ENCODE measurements at places on chromosomes 12 and 14.
A peak's percentile ranks its signal among the peaks of the same experiment; 100 is the strongest.

DNA sequence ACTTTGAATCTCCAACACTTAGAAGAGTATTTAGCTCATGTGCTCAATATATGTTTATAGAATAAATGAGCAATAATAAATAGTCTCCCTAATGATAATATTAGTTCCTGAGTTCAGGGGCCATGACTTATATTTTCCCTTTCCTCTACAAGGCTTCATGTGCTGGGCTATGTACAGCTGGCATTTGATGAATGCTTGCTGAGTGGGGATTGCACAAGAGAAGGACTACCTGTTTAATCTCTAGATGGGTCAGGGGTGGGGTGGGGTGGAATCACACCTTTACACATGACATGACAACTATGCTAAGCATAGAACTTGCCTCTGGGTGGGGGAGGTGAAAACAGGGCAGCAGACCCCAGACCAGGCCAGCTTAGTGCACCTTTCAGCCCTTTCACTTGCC lies 7.6 kb upstream of the ABHD12B start:
- no peak for DNase-seq

DNA sequence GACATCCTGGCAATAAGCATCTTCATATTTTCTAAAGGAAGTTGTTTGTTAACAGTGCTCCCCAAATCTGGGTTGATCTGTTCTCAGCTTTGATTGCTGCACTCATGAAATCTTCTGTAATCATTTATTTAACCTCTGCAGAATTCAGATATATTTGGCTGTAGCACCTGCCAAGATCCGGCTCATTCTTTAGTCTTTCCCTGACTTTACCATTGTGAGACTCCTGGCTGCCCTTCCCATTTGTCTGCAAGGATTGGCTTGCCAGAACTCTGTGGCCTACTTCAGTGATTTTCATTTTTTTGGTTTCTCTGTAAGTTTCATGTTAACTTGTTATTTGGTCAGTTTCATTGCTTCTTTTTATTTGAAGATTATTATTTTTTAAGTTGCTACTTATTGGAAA lies 191.2 kb upstream of the PLXNC1 start:
- no peak for DNase-seq

- no peak for DNase-seq
These were observed 16.7 kb downstream of the EPS8 start for GRCh38 chr12:15772405-15773018.

DNA sequence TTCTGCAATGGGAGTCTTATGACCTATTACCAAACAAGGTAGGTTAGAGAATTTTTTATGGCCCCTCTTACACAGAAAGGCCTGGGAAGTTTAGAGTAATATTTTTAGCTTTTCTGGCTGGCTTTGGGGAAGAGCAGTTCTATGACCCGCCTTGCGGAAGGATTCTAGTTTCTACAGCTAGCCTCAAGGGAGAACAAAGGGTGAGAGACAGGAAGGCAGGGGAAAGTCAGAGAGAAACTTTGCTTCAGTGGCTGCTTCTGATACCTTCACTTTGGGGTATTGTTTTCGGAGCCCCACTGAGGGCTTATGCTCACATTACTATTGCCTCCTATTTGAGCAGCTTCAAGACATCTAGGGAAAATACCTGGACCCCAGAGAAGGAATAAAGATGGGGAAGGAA lies 80.7 kb upstream of the NUDT4 start:
- DNase-seq, result no peak

GRCh38 chr14:58898655-58899316 lies 261.0 kb downstream of the DACT1 start:
- peak; percentile 67 for DNase-seq

GRCh38 chr12:100897240-100897639 lies 102.7 kb downstream of the ANO4 start:
- no peak for DNase-seq

DNA sequence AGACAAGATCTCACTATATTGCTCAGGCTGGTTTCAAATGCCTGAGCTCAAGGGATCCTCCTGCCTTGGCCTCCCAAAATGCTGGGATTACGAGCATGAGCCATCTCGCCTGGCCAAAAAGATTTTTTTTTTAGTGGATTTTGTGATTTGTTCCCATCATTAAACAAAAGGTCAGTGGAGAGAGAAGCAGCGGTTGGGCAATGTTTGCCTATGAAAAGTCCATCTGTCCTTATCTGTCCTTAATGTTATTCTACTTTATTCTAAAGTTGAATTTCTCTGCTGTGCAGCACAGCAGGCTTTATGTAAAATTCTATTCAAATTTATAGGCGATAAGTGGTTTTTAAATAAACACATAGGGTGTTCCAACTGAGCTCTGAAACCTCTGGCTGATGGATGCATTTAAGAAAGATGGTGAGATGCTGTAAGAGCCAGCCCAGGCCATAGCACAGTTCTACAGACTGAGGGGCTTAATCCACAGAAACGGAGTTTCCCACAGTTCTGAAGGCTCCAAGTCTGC lies 18.8 kb downstream of the HCAR2 start:
- no peak for DNase-seq

DNA sequence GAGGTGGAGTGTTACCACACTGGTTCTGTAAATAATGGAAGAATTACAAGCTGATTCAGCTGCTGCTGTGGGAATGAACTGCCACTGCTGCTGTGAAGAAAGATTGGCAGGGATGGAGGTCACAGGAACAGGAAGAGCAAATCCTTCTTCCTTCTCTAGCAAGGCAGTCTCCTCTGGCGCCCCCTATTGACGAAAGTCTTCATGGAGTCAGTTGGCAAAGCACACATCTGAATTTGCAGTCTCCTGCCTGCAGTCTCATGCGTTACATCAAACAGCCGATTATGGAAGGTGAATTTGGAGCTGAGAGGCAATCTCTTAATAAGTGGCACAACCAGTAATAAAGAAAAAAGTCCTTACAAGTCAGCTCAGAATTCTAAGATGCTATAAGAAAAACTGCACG lies 106.0 kb upstream of the TMTC1 start:
- no peak for DNase-seq

GRCh38 chr12:54002278-54002914 lies 2.4 kb downstream of the HOXC9 start:
- no peak for DNase-seq

DNA sequence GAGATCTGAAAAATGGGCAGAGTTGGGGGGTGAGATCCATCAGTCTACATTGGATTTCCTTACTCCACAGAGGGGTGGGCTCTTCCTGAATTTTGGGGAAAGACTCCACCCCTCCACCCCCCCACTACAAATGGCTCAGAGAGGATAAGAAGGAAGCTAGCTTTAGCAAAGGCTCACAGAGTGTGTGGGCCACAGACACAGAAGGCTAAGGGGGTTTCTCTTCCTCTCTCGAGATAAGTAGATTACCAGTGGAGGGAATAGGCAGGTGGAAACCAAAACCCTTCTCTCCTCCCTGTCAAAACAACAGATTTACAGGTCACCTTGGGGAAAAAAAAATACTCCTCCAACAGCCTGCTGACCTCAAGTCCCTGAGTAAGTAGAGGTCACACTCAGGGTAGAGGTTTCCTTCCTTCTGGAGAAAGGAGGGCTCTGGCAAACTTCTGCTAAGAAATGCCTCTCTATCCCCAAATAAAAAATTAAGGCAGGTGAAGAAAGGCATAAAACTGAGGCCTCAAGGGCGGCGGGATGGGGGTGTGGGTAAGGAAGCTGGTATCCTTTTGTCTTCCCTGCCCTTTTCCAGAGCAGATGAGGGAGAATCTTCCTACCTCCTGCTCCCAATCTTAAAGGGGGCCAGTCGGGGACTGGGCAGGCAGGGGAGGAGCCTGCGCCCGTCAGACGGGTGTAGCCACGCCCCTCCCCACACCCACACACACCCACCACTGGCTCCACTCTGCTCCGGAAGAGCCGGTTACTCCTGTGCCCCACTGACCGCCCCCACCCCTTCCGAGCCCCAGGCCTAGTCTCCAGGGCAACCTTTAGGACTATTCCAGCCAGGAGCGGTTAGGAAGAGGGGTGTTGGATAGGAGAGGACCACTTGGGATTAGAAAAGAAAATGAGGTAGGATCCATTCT lies 1.9 kb upstream of the BAZ2A start:
- peak; percentile 64 for DNase-seq

- DNase-seq, result peak; percentile 30
These were observed 10.4 kb upstream of the DCD start for GRCh38 chr12:54658306-54659264.

DNA sequence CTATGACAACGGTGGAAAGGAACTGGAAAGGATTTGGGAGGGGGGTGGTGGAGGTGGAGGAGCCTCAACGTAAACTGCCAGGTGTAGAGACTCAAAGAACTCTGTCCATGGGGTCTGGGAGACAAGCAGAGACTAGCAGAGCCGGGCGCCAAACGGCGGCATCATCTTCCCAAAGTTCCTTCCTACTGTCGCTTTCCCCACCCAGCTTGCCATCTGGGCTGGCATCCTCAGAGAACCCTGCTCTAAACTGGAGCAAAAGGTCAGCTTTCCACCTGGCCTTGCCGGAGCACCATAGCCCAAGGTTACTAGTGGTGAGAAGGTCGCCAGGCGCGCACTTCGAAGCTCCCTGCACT lies 4.0 kb upstream of the IRF2BPL start:
- DNase-seq, result no peak

DNA sequence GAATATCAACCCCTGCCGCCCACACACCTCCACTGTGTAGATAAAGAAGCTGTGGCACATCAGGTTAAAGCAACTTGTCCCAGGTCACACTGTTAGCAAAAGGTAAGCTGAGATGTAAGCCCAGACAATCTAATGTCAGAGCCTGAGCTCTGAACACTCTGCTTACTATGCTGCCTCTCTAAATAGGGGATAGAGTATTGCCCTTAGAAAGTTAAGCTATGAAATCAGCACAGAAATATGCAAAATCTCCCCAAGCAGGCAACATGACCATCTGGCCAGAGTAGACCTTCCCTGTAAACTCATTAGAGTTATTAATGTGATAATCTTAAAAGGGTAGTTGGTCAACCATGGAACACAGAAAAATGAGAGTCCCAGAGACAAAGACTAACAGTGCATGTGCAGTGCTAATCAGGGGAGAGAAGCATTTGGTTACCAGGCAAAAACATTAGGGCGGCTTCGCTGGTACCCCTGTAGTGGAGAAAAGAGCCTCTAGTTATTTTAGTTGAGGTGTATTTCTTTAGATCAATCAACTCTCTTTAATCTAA lies 171.0 kb downstream of the BTG1 start:
- no peak for DNase-seq

- DNase-seq, result no peak
These were observed 561.4 kb downstream of the DIO2 start for GRCh38 chr14:79649856-79650255.

DNA sequence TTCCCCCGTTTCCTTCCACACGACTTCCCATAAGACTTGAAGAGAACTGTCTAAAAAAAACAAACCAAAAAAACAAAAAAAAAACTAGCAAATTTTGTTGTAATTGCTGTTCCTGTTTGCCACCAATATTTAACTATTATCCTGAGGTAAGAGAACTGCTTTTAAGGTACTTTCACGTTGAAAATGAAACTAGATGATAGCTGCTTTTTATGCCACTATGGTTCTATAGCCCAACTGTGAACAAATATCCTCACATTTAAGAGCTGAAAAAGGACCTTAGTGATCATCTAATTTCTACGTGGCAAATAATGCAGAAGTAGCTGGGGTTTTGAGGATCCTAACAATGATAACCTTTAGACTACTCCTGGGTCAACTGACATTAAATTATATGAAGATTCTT lies 98.6 kb downstream of the TAOK3 start:
- no peak for DNase-seq

DNA sequence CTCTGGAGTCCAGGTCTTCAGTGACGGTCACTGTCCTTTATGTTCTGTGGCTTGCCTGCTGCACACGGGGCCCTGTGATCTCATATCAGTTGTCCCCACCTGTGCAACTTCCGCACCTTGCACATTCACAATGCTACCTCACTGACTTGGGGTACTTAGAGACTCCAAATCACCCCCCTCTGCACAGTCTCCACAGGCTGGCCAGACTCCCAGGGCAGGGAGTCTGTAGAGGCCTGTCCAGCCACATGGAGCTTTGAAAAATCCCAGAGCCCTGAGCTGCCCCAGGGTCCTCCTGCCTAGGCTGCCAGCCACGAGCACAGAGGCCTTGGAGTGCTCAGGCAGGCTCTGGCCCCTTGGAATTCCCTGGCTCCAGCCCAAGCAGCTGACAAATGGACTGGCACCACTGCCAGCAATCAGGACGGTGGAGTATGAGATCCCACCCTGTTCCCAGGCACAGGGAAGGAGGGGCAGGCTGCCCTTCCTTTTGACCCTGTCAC lies 26.4 kb downstream of the CMKLR1 start:
- no peak for DNase-seq

GRCh38 chr14:56205881-56206280 lies 87.7 kb downstream of the PELI2 start:
- no peak for DNase-seq

DNA sequence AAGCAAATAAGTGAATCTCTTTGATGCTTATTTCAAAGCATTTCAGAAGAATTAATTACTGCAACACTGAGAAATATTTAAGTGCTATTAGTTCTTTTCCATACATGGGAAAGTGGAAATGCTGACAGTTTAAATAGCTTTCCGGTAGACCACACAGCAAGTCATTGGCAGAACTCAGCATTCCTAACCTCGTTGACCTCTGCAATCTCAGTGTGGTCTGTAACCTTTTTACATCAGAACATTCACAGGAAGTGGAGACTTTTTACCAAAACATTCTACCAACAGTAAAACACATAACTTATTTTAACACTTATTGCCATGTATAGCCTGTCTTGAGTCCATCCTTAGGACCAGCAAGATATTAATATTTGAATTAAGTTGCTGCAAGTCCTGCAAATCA lies 249.5 kb upstream of the DCN start:
- no peak for DNase-seq

- DNase-seq, result no peak
These were observed 57.5 kb downstream of the CCNK start for GRCh38 chr14:99538733-99539132.

- DNase-seq, result peak; percentile 20
These were observed 419 bp upstream of the ATXN7L3B start for GRCh38 chr12:74537126-74537706.

GRCh38 chr12:127125607-127126259 lies 1141.2 kb upstream of the TMEM132C start:
- DNase-seq, result peak; percentile 82

- no peak for DNase-seq
These were observed 603.4 kb upstream of the FOXG1 start for GRCh38 chr14:28163233-28163632.

GRCh38 chr14:104427131-104427851 lies 152.3 kb upstream of the C14orf180 start:
- no peak for DNase-seq

DNA sequence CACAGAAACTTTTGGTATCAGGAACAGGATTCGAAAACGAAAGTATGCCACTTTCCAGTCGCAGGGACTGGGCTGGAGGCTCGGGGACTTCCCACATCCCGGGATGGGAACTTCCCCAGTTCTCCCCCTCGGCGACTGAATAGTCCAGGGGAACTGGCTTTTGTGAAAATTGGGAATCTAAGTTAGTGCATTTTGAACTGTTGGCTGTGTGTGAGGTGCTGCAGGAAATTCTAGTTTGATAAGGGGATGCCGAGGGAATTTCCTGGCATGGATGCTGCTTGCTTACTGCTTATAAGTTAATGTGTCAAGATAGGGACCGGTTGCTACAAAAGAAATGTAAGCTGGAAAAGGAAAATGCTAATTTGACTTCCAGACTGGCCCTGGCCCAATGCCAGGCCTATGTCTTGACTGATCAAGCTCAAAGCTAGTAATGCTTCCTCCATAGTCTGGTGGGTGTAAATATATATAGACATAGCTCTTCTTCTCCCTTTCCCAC lies 73.4 kb upstream of the EIF5 start:
- DNase-seq, result peak; percentile 31

GRCh38 chr14:36604757-36605505 lies 22.5 kb upstream of the NKX2-8 start:
- DNase-seq, result peak; percentile 68

- DNase-seq, result no peak
These were observed 23.0 kb upstream of the RNU6-8 start for GRCh38 chr14:32226056-32226455.
